Karpas-422 (cell line): ENCODE measurements at places on chromosomes 7 and 10.

- no peak for DNase-seq
These were observed 86.9 kb downstream of the CARD11 start for GRCh38 chr7:2956526-2957368.

- DNase-seq = no peak
These were observed 80.4 kb downstream of the DNMBP start for GRCh38 chr10:99929360-99929759.

GRCh38 chr7:93626869-93627268 is 52.3 kb upstream of the CALCR start:
- DNase-seq = no peak

GRCh38 chr7:24573554-24574338 is 494 bp downstream of the PALS2 start:
- peak; percentile 72 for DNase-seq

DNA sequence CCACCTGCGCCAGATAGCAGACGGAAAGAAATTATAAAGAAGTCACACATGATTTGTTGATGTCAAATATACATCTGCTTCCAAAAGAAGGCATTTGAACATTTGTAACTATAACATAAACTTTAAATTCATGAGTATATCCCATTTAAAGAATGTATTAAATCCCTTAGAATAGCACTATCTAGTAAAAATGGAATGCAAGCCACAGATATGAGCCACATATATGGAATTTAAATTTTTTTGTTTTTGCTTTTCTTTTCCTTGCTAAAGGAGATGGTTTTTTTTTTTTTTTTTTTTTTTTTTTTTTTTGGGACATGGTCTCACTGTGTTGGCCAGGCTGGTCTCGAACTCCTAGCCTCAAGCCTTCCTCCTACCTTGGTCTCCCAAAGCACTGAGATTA is 730.8 kb downstream of the PHTF2 start:
- DNase-seq = no peak

GRCh38 chr10:19847321-19847720 is 31.1 kb downstream of the PLXDC2 start:
- no peak for DNase-seq

DNA sequence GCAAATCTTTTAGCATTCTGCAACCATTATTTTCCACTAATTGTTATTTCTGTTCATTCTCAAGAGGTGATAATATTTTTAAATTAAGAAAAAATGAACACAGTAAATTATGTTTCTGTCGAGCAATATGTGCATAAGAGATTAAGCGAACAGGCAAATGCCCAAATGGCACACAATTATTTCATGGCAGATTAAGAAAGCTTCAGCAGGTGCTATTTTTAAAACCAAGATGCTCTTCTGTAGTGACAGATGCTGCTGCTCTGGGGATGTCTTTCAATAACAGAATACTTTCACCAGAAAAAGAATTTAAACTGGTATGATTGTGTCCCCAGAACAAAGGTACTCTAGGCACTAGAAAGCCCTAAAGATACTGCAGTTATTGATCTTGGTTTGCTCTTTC is 412.7 kb upstream of the SORCS1 start:
- no peak for DNase-seq
